ENCODE measurements at places on chromosomes 2 and 18.

DNA sequence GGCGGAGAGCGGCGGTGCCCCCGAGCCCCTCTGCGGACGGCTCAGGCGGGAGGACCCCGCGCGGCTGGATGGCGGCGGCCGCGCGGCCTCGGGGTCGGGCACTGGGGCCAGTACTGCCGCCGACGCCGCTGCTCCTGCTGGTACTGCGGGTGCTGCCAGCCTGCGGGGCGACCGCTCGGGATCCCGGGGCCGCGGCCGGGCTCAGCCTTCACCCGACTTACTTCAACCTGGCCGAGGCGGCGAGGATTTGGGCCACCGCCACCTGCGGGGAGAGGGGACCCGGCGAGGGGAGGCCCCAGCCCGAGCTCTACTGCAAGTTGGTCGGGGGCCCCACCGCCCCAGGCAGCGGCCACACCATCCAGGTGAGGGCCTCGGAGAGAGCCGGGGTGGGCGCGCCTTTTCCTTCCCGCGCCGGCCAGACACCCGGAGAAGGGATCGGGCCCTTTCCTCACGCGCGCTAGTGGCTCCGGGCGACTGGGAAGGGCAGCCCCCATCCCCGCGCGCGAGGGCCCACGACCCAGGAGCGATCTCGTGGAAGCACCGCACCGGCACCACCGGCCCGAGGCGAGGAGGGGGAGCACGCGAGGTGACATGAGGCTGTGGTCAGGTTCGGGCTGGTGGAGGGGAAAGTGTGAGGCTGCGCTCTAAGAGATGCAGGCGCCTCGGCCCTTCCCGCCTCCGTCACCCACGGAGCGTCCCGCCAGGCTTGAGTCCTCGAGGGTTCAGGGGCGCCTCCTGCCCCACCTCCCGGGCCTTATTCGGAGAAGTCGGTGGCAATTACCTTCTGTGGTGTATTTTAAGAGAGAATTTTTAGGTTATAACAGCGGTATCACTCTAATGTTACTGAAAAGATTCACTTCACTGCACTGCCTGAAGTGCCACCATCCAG, 607 bp downstream of the LAMA3 start:
- DNase-seq = peak; percentile 7

DNA sequence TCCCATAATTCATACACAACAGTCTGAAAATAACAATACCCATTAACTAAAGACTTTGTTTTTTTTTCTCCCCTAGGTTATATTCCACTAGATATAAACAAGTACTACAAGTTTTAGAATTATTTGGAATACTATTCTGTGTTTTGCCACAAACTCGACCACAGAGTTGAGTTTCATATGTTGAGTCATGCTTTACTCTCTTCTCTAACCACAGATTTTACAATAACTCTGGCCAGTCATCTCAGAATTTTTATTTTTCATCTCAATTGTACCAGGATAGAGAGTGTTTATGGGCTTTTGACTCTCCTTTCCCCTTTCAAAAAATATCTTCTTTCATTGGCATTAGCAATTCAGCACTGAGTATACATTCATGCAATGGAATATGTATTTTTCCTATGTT, 348.7 kb upstream of the GALNT5 start:
- no peak for DNase-seq

GRCh38 chr2:191351921-191352320, 106.7 kb downstream of the MYO1B start:
- no peak for DNase-seq

- no peak for DNase-seq
These were observed 607 bp upstream of the UBE2F start for GRCh38 chr2:237966250-237966564.

DNA sequence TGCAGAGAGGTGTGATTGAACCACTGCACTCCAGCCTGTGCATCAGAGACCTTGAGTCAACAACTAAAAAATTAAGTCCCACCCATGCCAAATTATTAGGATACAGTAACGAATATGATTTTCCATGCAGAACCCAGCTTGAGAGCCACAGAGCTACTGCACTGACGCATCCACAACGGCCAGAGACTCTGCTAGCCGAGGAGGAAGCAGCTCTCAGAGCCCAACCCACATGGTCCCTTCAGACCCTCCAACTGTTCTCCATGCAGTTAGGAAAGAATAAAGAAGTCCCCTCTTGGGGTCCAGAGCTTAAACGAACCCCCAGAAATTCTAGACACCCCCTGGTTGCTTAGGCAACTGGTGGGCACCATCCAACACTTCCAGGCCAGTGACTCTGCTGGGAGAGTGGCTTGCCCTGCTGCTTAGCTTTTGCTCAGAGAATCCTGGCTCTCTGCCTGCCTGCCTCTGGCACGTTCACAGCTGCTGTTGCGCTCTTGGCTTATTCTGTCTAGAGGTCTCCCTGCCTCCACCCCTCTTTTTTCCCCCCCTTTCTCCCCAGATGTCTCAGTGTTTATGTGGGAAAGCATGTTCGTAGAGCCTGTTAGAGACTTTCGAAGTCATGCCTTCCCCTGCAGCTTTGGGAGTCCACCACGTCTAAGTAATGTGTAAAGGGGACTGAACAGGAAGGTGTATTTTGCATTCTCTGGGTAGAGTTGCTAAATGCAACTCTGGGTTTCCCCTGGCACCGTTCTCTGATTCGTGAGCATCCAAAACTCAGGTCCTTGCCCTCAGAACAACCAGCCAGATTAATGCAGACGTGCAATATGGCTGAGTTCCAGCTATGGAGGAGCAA, 26.0 kb upstream of the SP3 start:
- DNase-seq = no peak

DNA sequence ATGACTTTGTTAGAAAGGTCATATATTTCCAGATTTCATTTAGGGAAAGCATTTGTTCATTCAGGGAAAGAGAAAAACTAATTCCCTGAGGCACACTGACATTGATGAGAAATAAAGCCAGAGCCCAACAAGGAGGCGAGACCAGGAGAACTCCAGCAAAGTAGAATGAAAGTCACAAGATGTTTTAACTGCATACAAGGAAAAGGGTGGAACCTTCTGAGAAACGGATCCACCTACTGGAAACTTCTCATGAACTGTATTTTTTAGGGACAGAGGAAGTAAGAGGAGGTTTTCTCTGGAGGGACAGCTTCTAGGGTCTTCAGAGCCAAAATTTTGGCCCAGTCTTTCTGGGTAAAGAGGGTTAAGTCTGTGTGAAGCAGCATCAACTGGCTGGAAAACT, 548.2 kb upstream of the PIK3C3 start:
- DNase-seq = no peak

DNA sequence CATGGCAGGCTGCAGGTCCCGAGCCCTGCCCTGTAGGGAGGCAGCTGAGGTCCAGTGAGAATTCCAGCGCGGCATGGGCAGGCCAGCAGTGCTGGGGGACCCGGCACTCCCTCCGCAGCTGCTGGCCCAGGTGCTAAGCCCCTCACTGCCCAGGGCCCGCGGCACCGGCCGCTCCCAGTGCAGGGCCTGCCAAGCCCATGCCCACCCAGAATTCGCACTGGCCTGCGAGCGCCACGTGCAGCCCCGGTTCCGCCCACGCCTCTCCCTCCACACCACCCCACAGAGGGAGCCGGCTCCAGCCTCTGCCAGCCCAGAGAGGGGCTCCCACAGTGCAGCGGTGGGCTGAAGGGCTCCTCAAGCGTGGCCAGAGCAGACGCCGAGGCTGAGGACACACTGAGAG, 158.5 kb upstream of the ACVR2A start:
- no peak for DNase-seq

- DNase-seq = no peak
These were observed 776 bp downstream of the TBR1 start for GRCh38 chr2:161416708-161417437.

All from activated gamma-delta T cell treated with Interleukin-2 at 50 U/mL for 16 hours (primary cell).